ENCODE measurements at places on chromosomes 7 and 10.
A peak's percentile ranks its signal among the peaks of the same experiment; 100 is the strongest.

DNA sequence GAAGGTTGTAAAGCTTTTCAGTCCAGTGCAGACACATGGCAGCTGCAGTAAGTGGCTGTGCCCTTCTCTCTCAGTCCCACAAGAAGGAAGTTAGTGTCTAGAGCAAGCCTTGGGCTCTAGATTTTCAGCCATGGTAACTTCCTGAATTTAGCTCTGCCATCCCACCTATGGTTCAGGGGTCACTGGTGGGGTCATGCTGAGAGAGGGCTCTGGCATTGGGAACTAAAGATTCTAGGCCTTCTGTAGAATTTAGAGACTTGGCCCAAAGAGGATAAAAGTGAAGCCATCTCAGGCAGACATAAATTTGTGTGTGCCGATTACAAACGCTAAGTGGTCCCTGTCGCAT, 113.5 kb downstream of the COL13A1 start:
- no peak for DNase-seq

- no peak for DNase-seq
Measured at GRCh38 chr10:121032460-121032859, 181.3 kb downstream of the WDR11 start.

DNA sequence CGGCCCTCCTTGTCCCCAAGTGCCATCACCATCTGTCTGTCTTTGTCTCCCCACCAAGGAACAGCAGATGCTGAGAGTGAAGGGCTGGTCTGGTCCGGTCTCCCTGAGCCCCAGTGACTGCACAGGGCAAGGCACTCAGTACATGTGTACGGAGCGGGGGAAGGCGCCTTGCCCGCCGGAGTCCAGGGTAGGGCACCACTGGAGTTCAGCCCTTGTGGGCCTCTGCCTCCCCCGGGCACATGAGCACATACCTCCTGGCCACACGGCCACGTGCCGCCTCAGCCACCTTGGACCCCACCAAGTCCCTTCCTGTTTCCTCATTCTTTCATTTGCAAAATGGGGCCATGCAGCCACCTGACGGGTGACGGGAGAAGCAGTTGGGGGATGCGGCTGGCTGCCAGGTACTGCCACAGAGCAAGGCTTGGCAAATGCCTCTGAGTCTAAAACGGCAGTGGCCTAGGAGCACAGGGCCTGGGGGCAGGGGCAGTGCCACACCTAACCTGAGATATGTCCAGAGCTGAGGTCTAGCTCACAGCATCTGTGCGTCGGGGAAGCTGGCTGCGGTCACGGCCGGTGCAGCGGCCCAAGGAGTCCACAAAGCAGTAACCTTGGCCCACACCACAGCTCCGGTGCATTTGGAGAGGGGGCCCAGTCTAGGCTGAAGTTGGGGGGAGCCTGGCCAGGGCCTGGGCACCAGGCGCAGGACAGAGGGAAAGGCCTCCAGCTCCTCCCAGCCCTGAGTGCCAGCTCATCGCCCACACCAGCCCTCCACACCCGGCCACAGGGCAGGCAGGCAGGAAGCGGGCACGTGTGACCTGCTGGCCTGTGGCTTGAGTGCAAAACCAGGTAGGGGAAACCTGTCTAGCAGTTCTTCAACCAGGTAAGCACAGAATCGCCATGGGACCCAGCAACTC, 5.2 kb downstream of the ADAP1 start:
- no peak for DNase-seq

DNA sequence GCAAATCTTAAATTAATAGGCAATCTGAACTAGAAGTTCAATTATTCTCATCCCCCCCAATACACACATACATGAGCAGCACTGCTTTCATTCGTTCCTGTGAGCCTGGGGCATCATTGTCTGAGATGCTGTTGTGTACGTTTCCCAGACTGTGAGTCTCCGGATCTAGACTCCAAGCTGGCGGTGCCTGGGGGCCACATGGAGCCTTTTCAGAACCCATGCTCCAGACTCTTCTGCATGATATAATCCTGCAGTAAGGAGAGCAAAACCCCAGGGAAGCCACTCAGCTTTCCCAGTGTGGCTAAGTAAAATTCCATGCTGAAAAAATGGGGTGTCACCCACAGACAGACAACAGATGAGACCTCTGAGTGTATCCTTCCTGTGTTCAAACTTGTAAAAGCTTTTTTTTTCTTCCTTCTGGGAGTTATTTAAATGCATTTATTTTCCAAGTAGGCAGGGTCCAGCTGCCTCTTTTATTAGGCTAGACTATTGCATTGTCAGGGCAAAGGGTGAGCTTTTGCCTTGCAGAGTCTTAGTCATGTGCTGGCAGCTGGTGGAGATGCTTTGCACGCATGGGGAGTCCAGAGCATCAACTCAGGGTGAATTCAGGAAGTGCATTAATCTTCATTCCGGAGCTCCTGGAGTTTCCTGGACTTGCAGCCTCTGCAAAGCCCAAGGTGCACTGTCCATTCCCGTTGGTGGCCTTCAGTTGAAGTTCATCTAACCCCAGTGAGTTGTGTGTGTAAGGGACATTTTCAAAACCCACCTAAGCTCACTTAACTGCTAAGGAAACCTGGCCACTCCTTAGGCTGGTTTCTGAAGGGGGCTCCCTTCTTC, 185.7 kb upstream of the ADO start:
- DNase-seq, result peak; percentile 66

DNA sequence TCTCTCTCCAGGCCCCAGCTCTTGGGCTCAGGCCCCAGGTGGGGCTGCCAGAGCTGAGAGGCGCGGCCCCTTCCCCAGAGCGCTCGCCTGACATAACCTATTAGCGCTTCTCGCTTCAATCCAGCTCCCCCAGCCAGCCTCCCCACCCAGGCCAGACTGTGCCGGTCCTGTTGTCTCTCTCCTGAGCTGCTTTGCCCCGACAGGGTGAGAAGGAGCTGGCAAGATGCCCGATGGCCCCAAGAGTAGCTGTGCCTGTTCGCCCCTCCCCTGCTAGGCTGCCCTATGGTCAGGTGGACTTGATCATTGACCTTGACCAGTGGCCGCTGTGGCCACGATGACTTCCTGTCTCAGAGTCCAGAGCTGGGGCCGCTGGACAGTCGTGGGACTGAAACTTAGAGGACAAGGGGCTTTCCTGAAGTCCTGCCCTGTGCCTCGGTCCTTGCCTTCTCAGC, 9.1 kb downstream of the TMEM270 start:
- no peak for DNase-seq

GRCh38 chr7:2436341-2437104, 33.1 kb downstream of the CHST12 start:
- DNase-seq, result no peak

- no peak for DNase-seq
Measured at GRCh38 chr10:26555719-26556368, 117.7 kb downstream of the APBB1IP start.

GRCh38 chr10:126349101-126349500, 39.2 kb downstream of the ADAM12 start:
- DNase-seq, result no peak

DNA sequence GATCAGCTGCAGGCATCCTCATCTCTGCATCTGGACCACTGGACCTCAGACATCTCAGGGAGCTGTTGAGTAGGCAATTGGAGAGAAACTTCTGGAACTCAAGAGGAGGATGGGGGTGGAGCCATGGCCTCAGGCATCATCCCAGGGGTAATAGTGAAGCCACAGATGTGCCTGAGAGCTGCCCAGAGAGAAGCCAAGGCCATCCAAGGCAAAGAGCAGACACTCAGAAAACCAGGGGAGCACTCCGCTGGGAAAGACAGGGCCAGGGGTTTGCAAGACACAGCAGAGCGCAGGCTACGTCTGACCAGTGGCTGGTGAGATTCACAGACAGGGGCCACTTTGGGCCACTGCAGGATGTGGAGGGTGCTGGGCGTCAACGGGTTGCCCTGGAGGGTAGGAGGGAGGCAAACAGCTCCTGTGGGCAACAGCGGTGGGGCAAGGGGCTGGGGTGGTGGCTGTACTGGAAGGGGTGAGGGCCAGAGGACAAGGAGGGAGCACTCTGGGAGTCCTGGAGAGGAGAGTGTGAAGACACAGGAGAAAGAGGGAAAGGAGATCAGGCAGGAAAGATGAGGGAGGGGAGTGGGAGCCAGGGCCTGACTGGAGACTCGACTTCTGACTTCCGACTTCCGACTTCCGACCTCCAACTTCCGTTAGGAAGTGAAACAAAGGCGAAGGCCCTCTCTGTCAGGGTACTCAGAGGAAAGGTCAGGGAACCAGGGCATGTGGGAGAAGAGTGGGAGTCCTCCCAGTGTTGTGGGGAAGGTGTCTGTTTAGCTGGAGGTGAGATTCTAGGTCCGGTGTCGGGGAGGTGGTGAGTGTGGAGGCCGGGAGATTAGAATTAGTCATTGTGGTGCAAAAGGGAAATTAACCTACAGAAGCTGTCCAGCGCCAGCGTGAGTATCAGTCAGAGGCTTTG, 69.7 kb upstream of the ANTXRL start:
- no peak for DNase-seq

GRCh38 chr7:50739744-50740435, 42.8 kb downstream of the GRB10 start:
- DNase-seq, result no peak

DNA sequence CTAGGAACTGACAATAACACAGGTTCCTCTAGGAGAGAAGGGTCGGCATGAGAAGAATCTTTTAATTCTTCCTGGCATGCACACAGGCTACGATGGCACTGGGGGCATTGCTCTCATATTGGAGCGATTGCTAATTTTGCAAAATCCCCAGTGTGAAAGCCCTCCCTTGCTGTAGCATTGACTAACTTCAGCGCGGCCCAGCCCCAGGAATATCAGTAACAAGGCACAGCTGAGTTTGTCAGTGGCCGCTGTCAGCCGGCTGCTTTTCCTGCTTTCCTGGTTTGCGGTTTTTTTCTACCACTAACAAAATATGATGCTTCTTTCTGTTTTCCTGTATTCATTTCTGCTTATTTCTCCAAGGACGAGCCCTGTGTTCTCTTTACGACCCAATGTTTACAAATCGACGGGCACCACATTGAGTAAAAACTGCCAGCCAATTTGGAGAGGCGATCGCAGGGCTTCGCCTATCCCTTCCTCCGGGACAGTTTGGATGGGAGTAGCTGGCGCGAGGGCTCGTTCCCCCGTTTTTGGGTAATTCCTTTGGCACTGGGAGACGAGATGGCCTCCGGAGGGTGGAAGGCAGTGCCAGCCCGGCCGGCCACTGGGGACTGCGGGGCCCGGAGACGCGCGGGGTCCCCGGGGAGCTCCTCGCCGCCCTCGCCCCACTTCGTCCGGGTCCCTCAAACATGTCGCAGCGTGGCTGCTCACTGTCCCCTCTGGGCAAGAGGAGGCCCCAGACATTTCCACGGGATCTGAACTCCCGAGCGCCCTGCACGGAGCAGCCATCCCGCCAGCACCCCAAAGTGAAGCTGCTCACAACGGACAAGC, 967 bp downstream of the ADARB2 start:
- no peak for DNase-seq

DNA sequence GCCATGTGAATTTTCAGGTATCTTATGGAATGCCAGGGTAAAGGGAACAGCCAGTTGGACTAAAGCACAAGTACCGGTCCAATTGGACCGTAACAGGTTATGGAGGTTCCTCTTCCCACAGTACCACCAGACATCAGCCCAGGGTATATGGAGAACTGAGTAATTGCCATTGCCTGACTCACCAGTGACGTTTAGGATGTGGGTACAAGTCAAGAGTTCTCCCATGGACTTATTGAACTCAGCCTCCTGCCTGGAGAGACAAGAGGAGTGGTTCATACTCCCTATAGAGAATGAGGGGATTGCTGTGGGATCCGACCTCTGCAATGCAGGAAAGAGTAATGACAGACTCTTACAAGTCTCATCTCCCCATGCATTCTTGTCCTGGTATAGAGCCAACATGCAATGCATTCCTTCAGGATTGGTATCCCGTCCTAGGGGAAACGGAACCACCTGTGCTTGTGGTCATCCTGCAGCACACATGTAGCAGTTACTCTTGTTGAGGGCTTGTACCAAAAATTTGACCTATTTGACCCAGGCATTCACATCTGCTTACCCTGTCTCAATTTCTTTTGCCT, 30.7 kb upstream of the ELOVL3 start:
- no peak for DNase-seq

- no peak for DNase-seq
Measured at GRCh38 chr7:13165854-13166253, 478.4 kb downstream of the ARL4A start.

- no peak for DNase-seq
Measured at GRCh38 chr7:1357601-1358271, 101.5 kb downstream of the MICALL2 start.

DNA sequence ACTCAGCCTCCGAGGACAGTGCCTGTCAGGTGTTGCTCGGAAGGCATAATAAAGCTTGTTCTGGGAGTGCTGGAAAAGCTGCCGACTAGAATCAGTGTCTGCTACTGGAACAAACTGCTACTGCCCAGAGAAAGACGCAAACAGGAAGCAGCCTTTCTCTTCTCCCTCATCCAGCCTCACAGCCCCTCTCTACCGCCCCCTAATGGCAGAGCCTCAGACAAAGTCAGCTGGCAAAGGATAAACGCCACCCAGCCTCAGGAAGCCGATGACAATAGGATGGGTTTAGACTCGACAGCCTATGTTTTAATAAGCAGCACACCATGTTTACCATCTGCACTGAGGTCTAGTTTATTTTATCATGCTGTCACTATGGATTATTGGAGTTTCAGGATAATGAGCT, 169.5 kb upstream of the LYZL1 start:
- DNase-seq, result no peak

GRCh38 chr10:89652806-89653370, 7.8 kb upstream of the PANK1 start:
- no peak for DNase-seq

DNA sequence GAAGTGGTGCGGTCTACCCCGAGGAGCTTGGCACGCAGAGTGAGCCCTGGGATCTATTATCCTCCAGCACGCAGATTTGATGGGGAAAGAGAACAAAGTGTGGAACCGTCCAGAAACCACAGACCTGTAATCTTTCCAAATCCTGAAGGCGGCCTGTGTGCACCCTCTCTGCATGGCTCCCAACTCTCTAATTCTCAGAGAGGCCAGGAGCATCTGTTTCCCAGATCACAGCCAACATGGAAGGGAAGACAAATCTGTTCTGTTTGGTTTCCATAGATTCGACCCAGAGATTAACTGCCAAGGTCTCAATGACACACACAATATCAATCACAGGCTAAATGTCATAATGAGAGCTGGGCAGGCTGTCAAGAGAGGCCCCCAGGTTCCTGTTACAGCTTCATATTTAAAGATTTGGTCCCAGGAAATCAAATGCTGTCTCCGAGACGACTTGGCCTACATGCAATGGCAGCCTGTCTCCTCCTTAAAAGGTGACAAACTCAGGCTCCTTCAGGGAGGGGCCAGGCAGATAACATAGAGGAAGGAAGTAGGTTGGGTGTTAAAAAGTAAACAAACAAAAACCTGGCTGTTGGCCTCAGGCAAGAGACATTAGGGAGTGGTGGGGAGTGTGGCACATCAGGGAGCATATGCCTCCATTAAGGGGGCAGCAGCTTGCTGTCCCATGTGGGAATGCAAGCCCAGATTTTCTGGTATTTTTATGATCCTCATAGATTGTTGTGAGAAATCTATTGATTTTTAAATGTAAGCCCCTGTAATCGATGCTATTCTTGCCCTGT, 48.8 kb upstream of the SAMD8 start:
- DNase-seq, result peak; percentile 30

DNA sequence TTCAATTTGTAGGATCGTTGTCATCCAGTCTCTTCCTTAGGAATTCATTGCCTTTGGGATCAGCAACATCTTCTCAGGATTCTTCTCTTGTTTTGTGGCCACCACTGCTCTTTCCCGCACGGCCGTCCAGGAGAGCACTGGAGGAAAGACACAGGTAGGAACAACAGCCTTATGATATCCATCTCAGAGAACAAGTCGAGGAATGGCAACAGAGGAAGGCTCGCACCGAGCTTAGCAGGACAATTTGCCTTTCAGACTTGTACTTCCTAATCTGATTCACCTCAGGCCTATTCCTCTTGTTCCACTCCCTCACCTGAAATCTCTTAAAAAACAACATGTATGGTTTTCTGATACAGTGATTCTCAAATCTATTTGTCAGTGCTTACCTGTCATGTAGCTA, 29.5 kb downstream of the SLC26A4 start:
- DNase-seq, result no peak

All from AG08396 (cell line).